Vagina (tissue), 2 donors: ENCODE measurements at places on chromosomes 4 and X. TPM values are rescaled to one million over a fixed set of nuclear protein-coding genes. Genes with fewer than 3 reads are reported as not detected.

DNA sequence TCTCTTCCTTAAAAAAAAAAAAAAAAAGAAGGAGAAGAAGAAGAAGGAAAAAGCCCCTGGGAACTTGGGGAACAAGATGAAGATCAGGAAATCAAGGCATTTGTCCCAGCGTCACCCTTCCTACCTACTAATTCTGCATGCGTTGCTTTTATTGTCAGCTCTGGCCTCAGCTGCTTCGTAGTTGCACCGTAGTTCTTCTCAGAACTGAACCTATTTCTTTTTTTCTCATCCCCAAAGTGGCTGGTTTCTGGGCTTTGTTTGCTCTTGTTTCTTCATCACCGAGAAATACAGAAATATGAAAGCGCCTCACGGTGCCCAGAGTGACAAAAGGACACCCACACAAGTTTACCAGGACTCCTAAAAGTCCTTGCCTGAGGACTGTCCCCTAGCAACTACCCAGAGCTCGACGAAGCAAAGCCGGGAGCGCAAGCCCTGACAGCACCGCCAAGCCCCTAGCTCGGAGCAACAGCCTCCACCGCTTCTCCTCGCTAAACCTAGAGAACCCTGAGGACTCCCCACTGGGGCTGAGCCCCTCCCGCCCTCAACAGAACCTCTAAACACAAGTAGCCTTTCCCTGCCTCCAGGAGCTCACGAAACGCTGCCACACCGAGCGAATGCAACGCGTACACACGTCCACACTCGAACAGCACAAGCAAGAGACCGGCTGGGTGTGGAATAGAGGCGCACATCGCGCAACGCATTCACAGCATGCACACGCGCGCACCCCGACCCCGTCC, 710 bp downstream of the PRKG2 start:
- no peak for DNase-seq

DNA sequence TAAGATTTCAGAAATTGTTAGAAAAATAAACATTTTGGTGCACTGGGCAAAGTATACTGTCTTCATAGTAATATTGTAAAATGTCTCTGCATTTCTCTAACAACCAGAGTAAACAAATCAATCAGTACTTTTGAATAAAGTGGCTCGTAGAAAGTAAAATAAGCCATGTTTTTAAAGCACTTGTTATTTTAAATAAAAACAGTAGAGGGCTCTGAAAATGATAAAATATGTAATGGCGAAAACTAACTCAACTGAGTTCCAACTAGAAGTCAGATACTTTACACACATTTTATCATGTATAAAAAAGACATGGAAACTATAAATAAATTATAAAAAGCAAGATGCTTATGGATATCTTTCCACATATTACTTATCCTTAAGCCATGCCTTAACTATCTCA, 1134.4 kb downstream of the PDHA2 start:
- DNase-seq: no peak

- no peak for DNase-seq
Measured at GRCh38 chrX:2549876-2550275, 49.1 kb upstream of the DHRSX start.

- DNase-seq: no peak
Measured at GRCh38 chrX:6279277-6279909, 50.7 kb upstream of the NLGN4X start.

The NCAPG gene
- total RNA-seq: 1.5 TPM

The SMIM31 gene
- not detected for total RNA-seq

DNA sequence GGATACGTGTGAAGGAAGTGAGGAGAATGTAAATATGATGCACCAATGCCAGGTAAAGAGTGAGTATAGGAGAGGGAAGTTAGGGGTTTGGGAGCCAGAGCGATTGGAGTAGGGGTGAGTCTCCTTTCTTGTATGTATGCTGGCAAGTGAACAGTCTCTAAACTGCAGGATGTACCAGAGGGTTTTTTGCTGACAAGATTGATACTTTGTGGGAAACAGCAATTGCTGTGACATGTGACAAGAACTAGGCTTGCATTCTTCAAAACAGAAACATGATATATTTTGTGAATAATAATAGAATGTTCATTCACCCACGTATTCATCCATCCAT, 706 bp downstream of the CHIC1 start:
- DNase-seq: no peak

DNA sequence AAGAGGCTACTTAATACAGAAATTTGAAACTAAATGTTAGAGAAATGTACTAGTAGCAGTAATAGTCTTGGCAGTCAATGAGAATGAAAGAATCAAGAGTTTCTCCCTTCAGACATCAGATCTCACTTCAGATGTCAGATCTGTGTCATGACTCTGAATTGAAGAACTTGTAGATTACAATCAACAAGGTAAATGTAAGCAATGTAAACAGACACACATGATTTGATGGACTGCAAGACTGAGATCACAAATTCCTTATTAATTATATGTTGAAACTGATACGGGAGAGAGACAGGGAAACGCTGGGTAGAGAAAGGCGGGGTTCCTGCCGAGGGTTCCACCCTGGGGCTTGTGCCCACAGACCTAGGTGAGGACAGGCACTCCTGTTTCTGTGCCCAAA, 65.5 kb upstream of the HHIP start:
- no peak for DNase-seq

GRCh38 chr4:2451036-2451520, 17.8 kb upstream of the RNF4 start:
- no peak for DNase-seq

DNA sequence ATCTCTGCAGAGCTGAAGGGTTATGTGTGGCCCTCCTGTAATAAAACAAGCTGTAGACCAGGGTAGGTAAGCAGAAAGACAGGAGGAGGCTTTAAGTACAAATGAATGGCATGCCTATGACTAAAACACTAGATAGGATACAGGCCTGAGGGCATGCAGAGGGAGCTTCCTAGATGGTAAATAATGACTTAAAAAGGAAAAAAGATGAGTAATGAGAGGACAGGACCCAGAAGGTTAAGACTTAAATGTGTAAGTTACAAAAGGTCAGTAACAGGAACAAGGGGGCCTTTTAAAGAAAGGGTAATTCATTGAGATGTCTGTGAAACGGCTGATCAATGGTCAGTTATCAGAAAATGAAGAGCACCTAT, 194.8 kb downstream of the SOWAHB start:
- no peak for DNase-seq

DNA sequence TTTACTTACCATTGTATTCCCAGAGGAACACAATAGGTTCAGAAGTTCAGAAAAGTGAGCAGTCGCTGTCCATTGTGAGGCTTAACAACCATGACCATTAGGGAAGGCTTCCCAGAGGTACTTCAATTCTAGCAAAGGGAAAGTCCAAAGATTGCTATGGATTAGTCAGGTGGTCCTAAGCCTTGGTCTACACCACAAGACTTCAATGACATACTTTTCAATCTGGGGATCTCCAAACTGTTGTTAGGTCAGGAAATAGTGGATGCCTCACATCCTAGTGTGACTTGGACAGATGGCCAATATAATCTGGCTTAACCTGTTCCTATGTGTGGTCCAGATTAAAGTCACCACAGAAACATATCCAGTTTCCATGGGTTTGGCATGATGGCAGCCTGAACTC, 118.0 kb downstream of the SPCS3 start:
- no peak for DNase-seq

DNA sequence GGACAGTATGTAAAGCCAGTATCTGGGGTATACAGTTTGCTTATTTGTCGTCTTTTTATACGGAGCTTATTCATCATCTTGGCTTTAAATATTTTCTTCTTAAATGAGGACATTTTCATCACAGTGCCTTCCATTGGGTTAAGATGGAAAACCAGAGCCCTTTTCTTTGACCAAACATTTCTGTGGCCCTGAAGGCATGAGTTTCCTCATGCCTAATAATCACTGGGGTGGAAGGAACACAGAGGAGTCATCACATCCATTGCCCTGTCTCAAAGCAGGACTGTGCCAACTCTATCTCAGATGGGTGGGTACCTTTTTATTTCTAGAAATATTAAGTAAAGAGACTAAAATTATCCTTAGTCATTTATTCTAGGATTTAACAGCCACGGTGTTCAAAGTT, 40.0 kb downstream of the CHRDL1 start:
- DNase-seq: no peak

The PHOX2B gene
- 0.49 TPM for total RNA-seq

The GPC4 gene
- total RNA-seq: 7.6 TPM

DNA sequence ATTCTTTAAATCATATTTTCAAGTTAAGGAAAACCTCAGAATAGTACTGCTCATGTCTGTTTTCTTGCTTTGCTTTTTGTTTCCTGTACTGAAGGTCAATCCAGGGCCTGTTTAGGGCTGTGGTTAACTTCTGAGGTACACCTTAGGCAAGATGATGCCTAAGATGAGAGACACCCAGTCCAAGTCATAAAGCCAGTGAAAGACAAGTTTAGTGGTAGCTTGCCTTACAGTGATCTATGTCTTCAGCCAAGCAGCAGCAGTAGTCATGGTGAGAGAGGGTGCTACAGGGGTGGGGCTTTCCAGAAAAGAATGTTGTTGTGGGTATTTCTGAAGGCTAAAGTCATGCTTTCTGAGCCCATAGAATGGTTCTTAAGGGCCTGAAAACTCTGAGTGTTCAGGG, 173.7 kb downstream of the VSIG4 start:
- DNase-seq: no peak

The CRLF2 gene
- total RNA-seq: not detected

DNA sequence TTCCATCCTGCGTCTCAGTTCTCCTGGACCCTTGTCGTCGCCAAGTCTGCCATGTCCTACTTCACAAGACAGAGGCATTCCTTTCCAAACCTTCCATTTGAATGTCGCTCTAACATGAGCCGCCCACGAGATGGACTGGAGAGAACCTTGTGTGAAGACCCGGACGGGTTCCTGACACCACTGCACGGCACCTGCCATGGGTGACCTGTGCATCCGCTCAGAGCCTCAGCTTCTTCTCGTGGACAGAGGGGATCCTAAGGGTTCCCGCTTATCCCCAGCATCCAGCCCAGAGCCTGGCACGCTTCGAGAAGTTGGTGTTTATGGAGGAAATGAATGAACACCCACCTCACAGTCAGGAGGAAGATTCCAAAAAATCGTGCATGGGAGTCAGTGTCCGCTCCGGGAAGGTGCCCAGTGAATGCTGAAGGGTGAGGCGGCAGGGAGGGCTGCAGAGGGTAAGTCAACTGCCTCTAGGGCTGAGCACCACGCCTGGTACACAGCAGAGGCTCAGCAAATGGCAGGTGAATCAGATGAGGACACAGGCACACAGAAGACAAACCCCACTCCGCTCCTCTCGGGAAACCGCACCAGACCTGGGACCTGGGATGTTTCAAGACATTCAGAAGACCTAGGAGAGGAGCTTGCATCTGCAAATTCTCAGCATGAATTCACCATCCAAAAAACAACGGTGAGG, 52.6 kb downstream of the WFS1 start:
- no peak for DNase-seq

DNA sequence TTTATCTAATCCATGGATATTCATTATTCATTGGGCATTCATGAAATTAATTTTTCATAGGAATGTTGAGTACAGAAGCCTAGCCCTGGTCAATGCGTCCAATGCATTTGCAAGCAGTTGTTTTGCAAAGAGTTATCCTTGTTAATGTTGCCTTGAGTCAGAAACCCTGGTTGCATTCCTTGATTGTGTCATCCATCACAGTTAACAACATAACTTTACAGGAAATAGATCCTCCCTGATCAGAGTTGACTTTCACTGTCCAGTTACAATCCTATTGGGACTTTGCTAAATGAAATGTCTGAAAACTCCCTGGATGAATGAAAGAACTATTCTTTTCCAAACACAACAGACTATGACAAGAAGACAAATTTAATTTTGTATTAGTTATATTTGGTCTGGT, 924.3 kb upstream of the SLIT2 start:
- DNase-seq: no peak

DNA sequence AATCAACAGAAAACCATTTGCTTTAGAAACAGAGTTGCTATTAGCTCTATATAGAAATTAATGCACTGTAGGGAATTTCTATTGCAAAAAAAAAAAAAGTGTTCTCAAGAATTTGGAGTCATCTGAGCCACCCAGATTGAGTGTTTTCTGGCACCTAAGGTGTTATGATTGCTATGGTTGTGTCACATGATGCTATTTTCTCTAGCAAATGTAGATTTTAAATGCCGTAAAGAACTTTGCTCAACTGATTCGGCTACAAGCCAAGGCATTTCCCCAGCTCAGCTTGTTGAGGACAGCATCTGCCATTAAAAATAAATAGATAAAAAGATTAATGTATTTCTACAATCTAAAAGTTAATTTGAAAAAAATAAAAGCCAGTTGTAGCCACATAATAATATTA, 712.8 kb downstream of the FAT4 start:
- no peak for DNase-seq

- no peak for DNase-seq
Measured at GRCh38 chr4:177064729-177065394, 244.8 kb upstream of the NEIL3 start.

DNA sequence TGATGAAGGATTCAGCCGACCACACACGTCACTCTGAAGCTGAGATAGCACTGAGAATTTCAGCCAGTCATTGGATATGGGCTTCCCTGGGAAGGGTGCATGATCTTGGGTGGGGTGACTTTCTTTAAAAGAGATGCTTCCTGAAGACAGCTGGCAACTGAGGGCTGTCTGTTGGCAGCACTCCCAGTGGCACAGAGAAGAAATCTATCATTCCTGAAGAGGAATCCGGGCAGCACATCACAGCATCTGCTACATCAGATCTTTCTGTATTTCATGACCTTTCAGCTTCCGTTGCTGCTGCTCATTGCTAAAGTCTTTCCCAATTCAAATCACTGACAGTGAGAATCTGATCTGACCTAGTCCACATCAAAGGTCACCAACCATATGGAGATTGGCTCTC, 193.8 kb upstream of the RBPJ start:
- no peak for DNase-seq

The RIBC1 gene
- total RNA-seq: not detected

GRCh38 chr4:83282049-83282535, 2.5 kb downstream of the COQ2 start:
- no peak for DNase-seq

- no peak for DNase-seq
Measured at GRCh38 chr4:3708611-3709010, 57.6 kb upstream of the ADRA2C start.

The TBC1D14 gene
- total RNA-seq: 35.4 TPM

The PPA2 gene
- total RNA-seq: 118 TPM
